HTR-8/SVneo (cell line): ENCODE measurements at places on chromosomes 16 and 17.

GRCh38 chr17:27808628-27809027 lies 8.3 kb upstream of the NOS2 start:
- no peak for DNase-seq

GRCh38 chr16:53666786-53667415 lies 36.8 kb downstream of the RPGRIP1L start:
- no peak for DNase-seq

GRCh38 chr17:66351033-66351432 lies 48.6 kb downstream of the PRKCA start:
- no peak for DNase-seq

DNA sequence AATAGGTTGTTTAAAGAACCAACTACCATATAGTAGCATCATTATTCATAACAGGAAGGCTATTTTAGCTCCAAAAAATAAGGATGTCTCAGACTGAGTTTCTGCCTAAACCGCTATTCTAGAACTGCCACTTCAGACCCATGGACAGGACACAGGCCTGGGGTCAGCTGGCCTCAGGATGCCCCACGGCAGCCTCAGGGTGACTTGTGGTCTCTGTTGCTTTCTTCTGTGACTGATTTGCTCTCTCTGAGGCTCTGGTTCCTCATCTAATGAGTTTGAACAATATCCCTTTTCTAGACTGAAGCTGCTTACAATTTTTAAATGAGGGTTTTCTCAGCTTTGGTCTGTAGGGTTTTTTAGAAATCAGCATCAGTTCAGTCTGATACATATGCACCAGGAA lies 31.8 kb upstream of the IRF8 start:
- DNase-seq: no peak

- no peak for DNase-seq
Measured at GRCh38 chr16:67653128-67653788, 6.8 kb downstream of the ACD start.

- DNase-seq: peak; percentile 41
Measured at GRCh38 chr16:31009894-31010584, 399 bp downstream of the STX1B start.

DNA sequence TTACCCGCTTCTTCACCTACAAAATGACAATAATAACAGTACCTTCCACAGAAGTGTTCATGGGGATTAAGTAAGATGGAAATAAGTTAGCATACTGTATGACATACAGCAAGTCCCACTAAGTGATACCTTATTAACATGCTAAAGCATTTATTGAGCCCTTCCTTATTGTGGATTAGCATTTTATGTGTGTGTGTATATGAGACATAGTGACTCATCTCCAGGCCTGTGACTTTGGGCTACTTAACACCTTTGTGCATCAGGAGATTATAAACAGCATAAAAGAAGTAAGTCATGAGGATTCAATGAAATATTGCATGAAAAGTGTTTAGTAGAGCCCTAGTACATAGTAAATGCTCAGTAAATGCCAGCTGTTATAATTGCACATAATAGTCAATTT lies 52.9 kb downstream of the CA10 start:
- DNase-seq: no peak

DNA sequence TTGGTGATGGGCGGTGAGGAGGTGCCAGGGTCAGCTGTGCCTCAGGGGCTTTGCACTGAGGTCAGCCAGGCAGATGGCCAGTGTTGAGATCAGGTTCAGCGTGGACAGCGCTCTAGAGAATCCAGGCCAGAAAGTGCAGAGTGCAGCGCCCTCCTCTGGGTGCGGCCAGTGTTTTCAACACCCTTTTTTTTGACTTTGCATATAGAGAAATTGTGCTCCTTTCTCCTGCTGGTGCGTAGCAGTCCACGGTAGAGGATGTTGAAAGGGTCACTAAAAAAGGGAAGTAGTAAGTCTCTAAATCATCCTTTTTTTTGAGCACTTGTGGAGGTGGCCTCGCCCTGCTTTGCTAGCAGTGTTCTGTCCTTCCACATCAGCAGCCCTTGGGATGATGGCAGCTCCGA lies 53.9 kb downstream of the BANP start:
- no peak for DNase-seq

DNA sequence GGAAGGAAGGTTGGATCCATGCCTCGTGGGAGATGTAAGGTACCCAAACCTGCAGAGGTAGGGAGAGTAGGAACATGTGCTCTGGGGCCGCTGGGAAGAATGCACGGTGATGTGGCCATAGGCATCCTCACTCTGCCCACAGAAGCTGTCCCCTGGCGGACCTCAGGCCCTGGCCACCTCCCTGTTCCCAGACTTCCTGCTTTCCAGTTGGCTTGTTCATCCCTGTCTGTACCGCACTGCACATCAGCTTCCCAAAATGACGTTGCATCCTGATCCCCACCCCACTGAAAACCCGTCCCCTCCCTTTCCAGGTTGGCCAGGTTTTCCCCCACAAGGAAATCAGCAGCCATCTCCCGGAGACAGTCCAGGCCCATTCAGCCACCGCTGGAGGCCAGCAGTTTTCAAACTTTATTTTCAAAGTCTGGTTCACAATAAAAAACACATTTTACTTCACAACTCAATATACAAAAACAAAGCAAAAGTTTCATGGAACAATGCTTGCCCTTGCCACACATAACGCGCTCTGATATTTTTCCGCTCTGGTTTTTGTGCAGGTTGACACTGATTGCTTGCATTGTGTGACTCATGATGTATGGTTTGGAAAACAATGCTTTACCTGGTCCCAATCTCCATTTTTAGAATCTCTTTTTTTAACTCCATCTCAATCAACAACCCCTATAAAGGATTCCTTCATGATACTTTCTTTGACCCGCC lies 143.0 kb downstream of the GAS7 start:
- no peak for DNase-seq

DNA sequence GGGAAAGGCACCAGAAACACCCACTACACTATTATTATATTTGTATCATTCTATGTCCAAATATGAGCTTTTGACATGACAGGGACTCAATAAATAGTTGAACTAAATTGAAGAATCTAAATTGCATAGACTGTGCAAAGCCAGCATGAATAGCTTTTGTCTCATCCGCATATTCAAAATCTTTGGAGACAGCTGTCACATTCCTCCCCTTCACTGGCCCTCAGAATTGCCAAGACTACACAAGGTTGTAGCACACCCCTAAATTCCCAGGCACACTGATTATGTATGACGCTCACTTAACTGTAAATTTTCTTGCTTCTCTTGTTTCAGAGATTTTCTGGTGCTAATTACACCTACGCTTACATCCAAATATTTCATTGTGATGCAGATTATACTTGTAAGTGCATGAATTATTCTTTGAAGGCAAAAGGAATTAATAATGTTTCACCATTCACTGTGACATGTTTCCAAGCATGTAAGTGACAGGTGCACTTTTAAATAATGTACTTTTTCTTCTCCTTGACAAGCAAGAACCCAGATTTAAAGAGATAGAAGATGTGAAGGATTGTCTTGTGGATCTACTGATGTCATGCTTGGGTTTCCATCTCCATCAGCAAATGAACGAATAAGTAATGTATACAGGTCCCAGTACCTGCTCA lies 47.5 kb downstream of the CA10 start:
- no peak for DNase-seq

GRCh38 chr16:888901-889570 lies 81.7 kb downstream of the LMF1 start:
- no peak for DNase-seq

DNA sequence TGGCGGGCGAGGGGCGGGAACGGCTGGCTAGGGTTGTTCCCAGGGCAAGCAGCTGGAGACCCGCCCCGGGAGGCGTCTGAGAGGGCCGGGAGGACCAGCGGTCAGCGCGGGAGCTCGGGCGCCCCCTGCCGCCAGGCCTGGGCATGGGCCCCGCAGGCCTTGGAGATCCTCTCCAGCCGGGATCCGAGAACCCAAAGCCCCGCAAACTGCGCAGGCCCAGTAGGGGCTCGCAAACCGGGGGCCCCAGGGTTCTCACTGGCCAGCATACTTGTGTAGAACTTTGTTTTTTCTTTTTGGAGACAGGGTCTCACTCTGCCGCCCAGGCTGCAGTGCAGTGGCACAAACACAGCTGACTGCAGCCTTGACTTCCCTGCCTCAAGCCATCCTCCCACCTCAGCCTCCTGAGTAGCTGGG lies 20.8 kb upstream of the ZNF423 start:
- no peak for DNase-seq

DNA sequence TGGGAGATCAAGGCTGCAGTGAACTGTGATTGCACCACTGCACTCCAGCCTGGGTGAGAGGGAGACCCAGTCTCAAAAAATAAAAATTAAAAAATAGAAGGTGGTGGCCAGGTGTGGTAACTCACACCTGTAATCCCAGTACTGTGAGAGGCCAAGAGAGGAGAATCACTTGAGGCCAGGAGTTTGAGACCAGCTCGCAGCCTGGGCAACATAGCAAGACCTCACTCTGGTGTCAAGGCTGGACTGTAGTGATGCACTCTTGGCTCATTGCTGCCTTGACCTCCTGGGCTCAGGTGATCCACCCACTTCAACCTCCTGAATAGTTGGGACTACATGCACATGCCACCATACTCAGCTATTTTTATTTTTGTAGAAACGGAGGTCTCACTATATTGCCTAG lies 13.3 kb downstream of the RFFL start:
- DNase-seq: no peak

DNA sequence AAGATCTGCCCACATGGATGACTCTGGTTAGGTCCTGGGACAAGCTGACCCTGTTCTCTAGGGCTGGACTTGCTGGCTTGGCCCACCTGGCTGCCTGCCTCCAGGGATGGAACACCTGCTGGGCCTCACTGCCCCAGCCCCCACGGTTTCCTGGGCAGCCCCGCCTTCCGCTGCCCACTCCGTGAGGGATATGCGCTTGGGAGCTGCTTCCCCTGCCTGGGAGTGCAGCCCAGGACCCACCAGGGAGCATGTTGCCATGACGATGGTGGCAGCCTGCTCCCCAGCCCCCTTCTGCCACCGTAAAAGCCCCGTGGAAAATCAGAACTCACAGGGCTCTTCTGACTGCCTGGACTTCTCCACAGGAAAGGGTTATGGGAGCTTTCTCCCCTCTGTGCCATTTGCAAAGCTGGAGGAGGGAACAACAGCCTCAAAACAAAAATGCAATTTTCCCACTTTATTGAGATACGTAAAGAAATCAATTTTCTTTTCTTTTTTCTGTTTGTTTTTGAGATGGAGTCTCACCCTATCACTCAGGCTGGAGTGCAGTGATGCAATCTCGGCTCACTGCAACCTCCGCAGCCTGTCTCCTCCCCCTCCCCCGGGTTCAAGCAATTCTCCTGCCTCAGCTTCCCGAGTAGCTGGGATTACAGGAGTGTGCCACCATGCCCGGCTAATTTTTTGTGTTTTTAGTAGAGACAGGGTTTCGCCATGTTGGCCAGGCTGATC lies 18.0 kb upstream of the GAS7 start:
- no peak for DNase-seq

- DNase-seq: no peak
Measured at GRCh38 chr17:44832805-44833204, 2.7 kb upstream of the GJC1 start.

GRCh38 chr16:7303052-7303610 lies 29.5 kb upstream of the RBFOX1 start:
- no peak for DNase-seq

GRCh38 chr17:29378500-29378899 lies 11.7 kb upstream of the TAOK1 start:
- DNase-seq: no peak

- peak; percentile 88 for DNase-seq
Measured at GRCh38 chr17:80575057-80575875, 30.6 kb downstream of the RPTOR start.

DNA sequence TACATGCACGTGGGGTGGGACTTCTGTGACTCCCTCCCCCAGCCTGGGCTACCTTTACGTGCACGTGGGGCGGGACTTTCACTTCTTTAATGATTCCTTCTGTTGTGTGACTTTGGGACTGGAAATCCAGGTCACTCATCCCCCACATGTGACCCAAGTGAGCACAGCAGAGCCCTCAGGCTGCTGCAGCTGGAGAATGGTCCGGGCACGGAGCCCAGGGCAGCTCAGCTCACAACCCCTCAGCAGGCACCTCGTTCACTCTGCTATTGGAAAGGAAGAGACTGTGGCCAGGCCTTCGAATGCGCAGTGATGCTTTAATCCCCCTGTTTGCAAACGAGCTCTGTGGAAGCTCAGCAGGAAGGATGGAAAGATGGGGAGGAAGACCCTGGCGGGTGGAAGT lies 14.7 kb downstream of the DBNDD1 start:
- DNase-seq: no peak

- no peak for DNase-seq
Measured at GRCh38 chr16:51003850-51004566, 147.1 kb downstream of the SALL1 start.

- no peak for DNase-seq
Measured at GRCh38 chr16:67963292-67963661, 5.2 kb downstream of the SLC12A4 start.

- no peak for DNase-seq
Measured at GRCh38 chr16:58440131-58440530, 47.9 kb downstream of the GINS3 start.

- no peak for DNase-seq
Measured at GRCh38 chr17:48981927-48982539, 13.6 kb upstream of the GIP start.

GRCh38 chr17:6862825-6863224 lies 31.3 kb upstream of the TEKT1 start:
- DNase-seq: no peak

DNA sequence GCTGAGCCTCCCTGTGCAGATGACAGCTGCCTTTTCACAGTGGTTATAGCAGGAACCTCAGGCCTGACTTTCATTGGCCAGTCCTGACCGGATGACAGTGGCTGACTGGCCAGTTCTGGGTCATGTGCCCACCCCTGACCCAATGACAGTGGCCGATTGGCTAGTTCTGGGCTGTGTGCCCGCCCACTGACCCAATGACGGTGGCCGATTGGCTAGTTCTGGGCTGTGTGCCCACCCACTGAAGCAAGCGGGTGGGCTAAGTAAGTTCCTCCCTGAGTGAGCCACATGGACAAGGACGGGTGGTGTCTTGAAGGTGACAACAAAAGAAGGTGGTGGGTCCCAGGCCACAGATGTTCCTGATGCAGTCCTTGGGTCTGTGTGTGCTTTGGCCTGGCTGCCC lies 9.5 kb downstream of the DEF8 start:
- DNase-seq: peak; percentile 33

GRCh38 chr17:27081002-27081638 lies 212.8 kb upstream of the WSB1 start:
- DNase-seq: no peak

GRCh38 chr17:72852277-72852938 lies 240.1 kb downstream of the SLC39A11 start:
- no peak for DNase-seq

- no peak for DNase-seq
Measured at GRCh38 chr17:39165178-39165840, 652 bp downstream of the ARL5C start.

GRCh38 chr17:73690676-73691075 lies 46.4 kb upstream of the SDK2 start:
- DNase-seq: no peak

GRCh38 chr17:63925615-63926014 lies 6.5 kb downstream of the CD79B start:
- DNase-seq: no peak

DNA sequence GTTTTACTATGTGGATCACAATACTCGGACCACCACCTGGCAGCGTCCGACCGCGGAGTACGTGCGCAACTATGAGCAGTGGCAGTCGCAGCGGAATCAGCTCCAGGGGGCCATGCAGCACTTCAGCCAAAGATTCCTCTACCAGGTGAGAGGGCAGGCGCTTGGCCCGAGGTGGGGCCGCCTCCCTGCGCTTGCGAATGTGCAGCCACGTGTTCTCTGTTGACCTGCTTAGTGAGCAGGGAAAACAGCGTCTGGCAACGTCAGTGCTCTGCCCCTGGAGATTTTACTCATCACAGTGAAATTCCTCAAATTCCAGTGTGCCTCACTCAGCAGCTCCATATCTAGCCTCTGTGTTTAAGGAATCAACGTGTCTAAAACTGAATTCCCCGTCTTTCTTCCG lies 33.4 kb upstream of the CLEC18A start:
- DNase-seq: peak; percentile 97
